Activated CD4-positive, alpha-beta T cell treated with anti-CD3 and anti-CD28 coated beads, Interleukin-10, Interleukin-2, amounts not matched to agents 100 ng/mL and 50 ng/mL, durations not matched to agents 16 hours and 8 hours (primary cell): ENCODE measurements at places on chromosomes 7 and 10.

- DNase-seq: no peak
Measured at GRCh38 chr7:81715984-81716588, 53.8 kb downstream of the HGF start.

- no peak for DNase-seq
Measured at GRCh38 chr10:45227456-45227855, 88.0 kb downstream of the OR13A1 start.

GRCh38 chr7:156402255-156402654 is 238.3 kb upstream of the RNF32 start:
- DNase-seq: no peak

DNA sequence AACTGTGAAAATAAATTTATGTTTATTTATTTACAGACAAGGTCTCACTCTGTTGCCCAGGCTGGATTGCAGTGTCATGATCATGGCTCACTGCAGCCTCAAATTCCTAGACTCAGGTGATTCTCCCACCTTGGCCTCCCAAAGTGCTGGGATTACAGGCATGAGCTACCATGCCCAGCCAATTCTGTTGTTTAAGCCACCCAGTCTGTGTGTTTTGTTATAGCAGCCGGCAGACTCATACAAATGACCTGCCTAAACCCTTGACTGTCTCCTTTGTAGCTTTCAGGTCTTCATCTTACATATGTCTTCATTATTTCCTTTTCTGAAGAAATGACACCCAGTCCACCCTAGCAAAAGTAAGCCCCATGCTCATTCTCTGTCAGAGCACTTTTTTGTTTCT is 43.8 kb upstream of the KMT2C start:
- no peak for DNase-seq

DNA sequence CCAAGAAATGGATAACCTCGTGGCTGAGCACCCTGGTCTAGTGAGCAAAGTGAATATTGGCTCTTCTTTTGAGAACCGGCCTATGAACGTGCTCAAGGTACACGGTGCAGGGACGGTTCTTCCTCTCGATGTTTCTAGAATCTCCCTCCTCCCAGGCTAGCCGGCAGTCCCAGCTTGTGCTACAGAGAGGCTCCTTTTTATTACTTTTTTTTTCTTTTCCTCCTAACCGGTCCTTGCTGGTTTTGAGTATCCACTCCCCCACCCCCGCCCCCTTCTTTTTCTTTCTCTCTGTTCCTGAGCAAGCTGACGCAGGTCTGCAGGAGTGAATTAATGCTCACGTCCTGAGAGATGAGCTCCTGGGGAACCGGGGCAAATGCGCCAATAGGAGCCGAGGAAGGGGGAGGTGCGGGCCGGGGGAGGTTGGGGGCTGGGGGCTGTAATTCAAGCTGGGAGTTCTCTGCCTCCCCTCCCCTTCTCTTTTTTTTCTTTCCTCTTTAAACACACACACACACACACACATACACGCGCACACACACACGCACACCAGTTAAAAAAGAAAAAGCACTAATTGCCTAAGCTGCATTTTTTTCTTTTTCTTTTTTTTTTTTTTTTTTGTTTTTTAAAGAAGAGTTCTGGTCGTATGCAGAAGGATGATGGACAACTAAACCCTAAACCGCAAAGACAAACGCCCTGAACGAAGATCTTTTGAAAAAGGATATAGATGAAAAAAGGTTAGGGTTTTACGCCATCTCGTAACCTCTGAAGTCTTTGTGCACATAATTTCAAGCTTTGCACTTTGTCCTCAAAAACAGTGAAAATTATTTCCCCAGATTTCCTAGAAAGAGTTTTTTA is 6.6 kb downstream of the CPA2 start:
- DNase-seq: no peak
